Endodermal cell (in vitro differentiated cells): ENCODE measurements at places on chromosomes 6 and 20. TPM values are rescaled to one million over a fixed set of nuclear protein-coding genes. Genes with fewer than 3 reads are reported as not detected.

Gene FAM83B
- 13.9 and 14.9 TPM in 2 replicates for total RNA-seq

Gene ZKSCAN3
- total RNA-seq = 8.9 and 10.1 TPM in 2 replicates

Gene CST2
- total RNA-seq = 0.62 and 1.6 TPM in 2 replicates

Gene PLEKHG1
- total RNA-seq = 1.1 to 1.5 TPM (median 1.2 TPM) in 3 replicates

DNA sequence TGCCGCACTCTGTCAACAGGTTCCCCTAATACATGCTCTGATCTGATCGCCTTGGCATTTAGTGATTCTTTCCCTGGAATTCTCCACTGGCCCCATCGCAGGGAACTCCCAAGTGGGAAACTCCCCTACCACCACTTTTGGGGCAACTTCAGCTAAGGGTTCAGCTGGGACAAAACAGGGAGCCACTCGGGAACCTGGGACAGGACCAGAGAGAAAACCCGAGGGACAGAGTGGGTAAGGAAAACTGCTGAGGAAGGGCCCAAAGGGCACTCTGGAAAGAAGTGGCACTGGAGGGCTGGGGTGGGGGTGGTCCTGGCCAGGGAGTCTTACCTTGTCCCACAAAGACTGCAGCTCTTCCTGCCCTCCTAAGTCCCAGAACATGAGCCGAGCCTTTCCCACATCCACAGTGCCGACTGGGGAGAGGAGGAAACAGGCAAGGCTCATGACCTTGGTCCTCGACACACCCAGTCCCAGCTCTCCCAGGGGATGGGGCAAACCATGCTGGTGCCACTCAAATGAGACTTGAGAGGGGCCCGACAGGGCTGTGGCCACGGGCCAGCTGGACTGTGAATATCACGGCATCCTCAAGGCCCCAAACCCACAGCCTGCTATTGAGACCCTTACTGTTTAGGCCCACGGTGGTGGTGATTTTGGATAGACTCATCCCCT lies 1.6 kb downstream of the ARFRP1 start:
- DNase-seq = no peak

DNA sequence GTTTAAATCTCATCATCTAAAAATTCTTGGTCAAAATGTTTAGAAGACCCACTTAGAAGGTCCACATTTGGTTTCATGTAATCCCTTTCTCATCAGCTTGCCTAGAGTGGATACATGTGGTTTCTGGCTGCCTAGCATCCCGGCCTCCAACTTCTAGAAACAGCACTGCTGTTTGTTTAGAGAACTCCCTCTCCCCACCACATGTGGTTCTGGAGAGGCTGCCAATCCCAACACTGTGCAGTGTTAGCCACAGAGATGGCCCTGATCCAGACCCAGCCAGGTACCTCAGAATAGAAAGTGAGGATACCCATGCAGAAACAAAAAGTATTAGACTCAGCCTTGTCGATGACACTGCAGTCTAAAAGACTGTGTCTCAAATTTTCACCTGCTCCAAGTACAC lies 241.8 kb downstream of the BCKDHB start:
- no peak for DNase-seq

DNA sequence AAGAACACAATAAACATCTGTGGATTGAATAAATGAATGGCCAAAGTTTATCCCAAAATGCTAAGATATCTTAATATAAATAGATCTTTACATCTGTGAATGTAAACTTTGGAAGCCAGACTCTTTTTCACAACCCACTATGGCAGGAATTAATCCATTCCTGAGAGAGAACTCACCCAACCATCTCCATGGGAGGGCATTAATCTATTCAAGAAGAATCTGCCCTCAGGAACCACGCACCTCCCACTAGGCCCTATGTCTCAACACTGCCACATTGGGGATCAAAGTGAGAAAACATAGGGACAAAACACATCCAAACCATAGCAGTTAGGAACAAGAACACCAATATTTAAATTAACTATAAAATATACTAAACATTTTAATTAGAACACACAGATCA lies 3.4 kb downstream of the UBE3D start:
- DNase-seq = no peak

- no peak for DNase-seq
Observed at GRCh38 chr6:154197196-154197860, 158.3 kb downstream of the OPRM1 start.
